ENCODE measurements at places on chromosomes 7 and 10. TPM values are rescaled to one million over a fixed set of nuclear protein-coding genes. Genes with fewer than 3 reads are reported as not detected.

Gene CYP26C1
- total RNA-seq: not detected

Gene WNT2
- 1.8 TPM for total RNA-seq

Gene AKR1C8
- total RNA-seq: 1.5 TPM

Gene IGF2BP3
- total RNA-seq: 0.94 TPM

Gene LIPM
- not detected for total RNA-seq

Gene NUTM2E
- not detected for total RNA-seq

Gene FAM131B
- 0.22 TPM for total RNA-seq

Gene ASIC3
- 1.1 TPM for total RNA-seq

Gene PRF1
- 2.0 TPM for total RNA-seq

Gene UTF1
- total RNA-seq: not detected

Gene ITPRID1
- total RNA-seq: not detected

Gene MET
- total RNA-seq: 42.2 TPM

Gene ZNF736
- 7.3 TPM for total RNA-seq

Gene ACSL5
- 50.5 TPM for total RNA-seq

Gene TRIM73
- 0.49 TPM for total RNA-seq

Gene PALD1
- total RNA-seq: 1.0 TPM

Gene HYAL4
- not detected for total RNA-seq

Gene ARMH3
- total RNA-seq: 18.4 TPM

Gene FAM25C
- total RNA-seq: not detected

Gene ELN
- total RNA-seq: 29.6 TPM

Gene CACNA2D1
- 41.8 TPM for total RNA-seq

Gene TAS2R5
- total RNA-seq: 4.1 TPM

Gene CAV2
- 232 TPM for total RNA-seq

Gene NPY4R
- not detected for total RNA-seq

Gene MUC3A
- total RNA-seq: under 0.01 TPM

Gene BMS1
- total RNA-seq: 13.8 TPM

Gene AKR1C4
- not detected for total RNA-seq

Gene TFR2
- total RNA-seq: not detected

Gene HMX2
- total RNA-seq: not detected

Gene NPSR1
- not detected for total RNA-seq

Gene TNS3
- 115 TPM for total RNA-seq

Data from subcutaneous adipose tissue (tissue), 4 donors.